ENCODE measurements at places on chromosomes 12 and 14. TPM values are rescaled to one million over a fixed set of nuclear protein-coding genes. Genes with fewer than 3 reads are reported as not detected.

ADAMTS20 gene
- total RNA-seq, result not detected

MAP1LC3B2 gene
- total RNA-seq, result not detected

DNA sequence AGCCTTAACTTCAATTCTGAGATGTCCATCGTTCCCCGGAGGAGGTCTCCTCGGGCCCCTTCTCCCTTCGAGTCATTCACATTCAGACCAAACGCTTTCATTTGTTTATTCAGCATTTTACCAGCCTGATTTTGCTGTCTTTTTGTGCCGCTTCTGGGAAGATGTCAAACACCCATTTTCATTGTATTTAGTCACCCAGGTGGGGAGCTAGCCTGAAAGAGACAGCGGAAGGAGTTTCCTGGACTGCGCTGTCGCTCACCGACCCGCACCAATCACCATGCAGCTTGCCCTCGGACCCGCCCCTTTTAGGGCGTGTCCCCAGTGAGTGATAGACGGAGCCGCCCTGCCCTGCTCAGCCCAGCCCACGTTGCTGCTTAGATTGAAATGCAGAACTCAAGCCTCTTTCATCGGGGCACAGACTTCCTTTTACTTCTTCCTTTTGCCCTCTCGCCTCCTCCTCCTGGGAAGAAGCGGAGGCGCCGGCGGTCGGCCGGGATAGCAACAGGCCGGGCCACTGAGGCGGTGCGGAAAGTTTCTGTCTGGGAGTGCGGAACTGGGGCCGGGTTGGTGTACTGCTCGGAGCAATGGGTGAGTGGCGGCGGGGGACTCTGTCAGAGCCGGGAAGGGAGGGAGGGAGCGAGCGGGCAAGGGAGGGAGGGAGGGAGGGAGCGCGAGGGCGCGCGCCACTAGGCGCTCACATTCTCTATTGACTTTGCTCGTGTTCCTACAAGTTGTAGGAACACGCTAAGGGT, at the start of gene PAX9:
Gene PAX9, plus strand, starts transcription at position 355 of the 752 bp plus-strand sequence. Its CDS starts 230 bp downstream, at position 585.
- peak; percentile 86 for DNase-seq

DNA sequence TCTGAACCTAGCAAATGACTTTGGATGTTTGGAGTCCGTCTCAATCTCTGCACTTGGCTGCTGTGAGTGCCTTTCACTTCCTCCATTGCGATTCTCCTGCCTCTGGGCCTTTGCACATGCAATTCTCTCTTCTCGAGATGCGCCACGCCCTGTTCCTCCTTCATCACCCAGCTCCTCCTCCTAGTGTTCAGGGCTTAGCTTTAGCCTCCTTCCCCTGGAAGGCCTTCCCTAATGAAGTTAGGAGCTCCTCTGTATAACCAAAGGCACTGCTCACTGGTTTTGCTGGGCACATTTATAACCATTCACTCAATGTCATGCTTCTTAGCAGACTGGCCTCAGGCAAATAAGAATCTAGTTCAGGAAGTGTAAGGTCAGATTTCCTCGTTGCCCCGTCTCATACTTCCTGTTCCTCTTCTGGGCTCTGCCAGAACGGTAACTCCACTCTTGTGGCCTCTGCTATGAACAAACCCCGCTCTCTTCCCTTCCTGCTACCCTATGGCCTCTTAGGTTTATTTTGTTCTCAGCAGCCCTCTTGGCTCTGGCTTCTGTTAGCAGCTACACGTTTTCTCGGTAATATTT, 171.4 kb downstream of the CRADD start:
- DNase-seq, result no peak

DNA sequence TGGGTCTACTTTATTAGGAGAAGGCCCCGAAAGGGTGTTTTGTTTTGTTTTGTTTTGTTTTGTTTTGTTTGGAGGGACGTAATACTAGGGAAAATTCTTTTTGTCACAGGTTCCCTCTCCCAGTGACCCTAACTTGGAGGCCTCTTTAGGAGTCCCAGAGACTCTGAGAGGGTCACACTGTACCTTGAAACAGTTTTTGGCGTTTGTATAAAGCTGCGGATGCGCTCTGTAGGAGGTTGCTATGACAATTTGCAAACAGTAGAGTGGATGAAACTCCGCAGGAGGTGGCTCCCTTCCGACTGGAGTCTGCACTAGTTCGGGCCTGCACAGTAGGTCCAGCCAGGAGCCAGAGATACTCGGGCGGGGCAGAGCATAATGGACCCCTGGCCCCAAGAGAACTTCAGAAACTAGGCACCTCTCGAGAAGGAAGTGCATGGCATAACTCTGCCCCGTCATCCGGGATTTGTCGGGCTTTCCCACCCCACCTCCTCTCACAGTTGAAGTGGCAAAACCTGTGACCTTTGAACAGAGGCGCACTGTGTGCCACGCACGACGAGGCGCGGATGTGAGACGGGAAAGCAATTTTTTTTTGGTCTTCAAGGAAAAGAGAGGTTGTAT, 1.3 kb upstream of the DYRK2 start:
- peak; percentile 51 for DNase-seq

- DNase-seq, result no peak
Observed at GRCh38 chr12:110965574-110965973, 45.2 kb upstream of the MYL2 start.

- DNase-seq, result no peak
Observed at GRCh38 chr12:93103154-93103553, 174.1 kb upstream of the EEA1 start.

DNA sequence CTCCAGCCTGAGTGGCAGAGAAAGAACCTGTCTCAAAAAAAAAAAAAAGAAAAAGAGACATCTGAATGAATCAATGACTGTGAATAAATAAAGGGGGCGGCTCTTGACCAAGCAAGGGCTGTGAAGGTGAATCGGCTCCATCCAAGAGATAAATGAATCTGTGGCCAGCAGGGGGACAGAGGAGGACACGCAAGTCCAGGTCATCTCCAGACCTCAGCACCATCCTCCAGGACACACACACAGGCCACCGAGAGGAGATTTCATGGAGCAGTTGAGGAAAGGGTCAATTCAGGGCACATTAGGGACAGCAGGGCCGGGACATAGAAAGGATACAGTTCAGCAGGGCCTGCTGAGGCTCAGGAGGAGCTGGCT, 21.6 kb downstream of the TRPV4 start:
- DNase-seq, result no peak

GRCh38 chr14:101887219-101887618, 77.2 kb upstream of the DYNC1H1 start:
- peak; percentile 20 for DNase-seq

- DNase-seq, result no peak
Observed at GRCh38 chr12:131919366-131920156, 9.5 kb upstream of the PUS1 start.

Data from ureter (tissue), 1 donor.